HepG2 (cell line): ENCODE measurements at places on chromosomes 6 and 20.

- no peak overlapping the region for H3K27ac ChIP-seq
- no peaks in the 10 kb centered on the region for H3K4me1 ChIP-seq
- no peaks in the 10 kb centered on the region for H3K36me3 ChIP-seq
- no peak for DNase-seq
- H3K27me3 ChIP-seq, result peaks cover 9% of the 10 kb centered on the region; the same call in 1 of the 2 replicates
Measured at GRCh38 chr20:61332016-61332975, 80.2 kb downstream of the CDH4 start.

DNA sequence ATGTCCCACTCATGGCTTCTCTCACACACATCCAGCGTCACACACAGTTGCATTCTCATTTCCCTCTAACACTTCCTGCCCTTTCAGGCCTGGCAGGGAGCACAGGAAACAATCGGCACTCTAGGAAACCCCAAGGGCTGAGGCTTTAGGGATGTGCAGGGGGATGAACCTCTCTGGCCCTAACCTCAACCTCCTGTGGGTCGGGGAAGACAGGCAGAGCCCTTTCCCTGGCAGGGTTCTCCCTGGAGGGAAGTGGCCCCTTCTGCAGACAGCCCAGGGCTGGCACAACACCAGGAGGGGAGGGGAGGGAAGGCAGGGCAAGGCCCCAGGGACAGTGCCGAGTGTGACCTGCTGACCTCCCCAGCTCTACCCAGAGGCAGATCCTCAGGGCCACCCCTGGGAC, 2.7 kb downstream of the TEAD3 start:
- H3K4me3 ChIP-seq, result no peak overlapping the region
- H3K36me3 ChIP-seq, result 0 out of 2 replicates have a peak, but pooled peaks cover 2% of the 10 kb centered on the region
- no peak overlapping the region for H3K27ac ChIP-seq
- DNase-seq, result no peak
- H3K27me3 ChIP-seq, result no peaks in the 10 kb centered on the region; the same call in 1 of the 2 replicates

GRCh38 chr6:49550492-49551077, at the start of gene C6orf141:
Gene C6orf141, plus strand, starts transcription at chr6:49550668. Its CDS starts 125 bp downstream, at chr6:49550793.
- H3K36me3 ChIP-seq, result no peaks in the 10 kb centered on the region
- 0 out of 2 replicates have a peak within 1 kb of the TSS, but pooled peaks have one; percentile 17 for H3K4me3 ChIP-seq
- no peak within 1 kb of the TSS for H3K27ac ChIP-seq
- H3K27me3 ChIP-seq, result peaks cover 22% of the 10 kb centered on the region

DNA sequence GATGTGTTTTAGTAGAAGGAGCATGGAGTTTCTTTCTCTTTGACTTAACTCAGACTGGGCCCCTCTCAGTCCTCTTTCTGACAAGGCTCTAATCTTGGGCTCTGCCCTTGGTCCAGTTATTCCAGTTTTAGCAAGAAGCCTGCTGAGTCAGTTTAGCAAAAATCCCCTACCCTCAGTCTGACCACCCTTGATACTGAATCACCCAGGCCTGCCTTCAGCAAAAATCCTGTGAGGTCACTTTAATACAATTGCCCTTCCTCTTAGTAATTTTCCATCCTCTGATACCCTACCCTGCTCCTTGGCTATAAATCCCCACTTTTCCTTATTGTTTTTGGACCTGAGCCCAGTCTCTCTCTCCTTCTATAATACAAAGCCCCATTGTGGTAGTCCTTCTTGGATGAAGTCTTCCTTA, 326.7 kb upstream of the NOX3 start:
- H3K36me3 ChIP-seq, result no peaks in the 10 kb centered on the region
- no peak for DNase-seq
- H3K4me1 ChIP-seq, result no peaks in the 10 kb centered on the region
- H3K4me3 ChIP-seq, result no peak overlapping the region
- H3K27me3 ChIP-seq, result no peaks in the 10 kb centered on the region

DNA sequence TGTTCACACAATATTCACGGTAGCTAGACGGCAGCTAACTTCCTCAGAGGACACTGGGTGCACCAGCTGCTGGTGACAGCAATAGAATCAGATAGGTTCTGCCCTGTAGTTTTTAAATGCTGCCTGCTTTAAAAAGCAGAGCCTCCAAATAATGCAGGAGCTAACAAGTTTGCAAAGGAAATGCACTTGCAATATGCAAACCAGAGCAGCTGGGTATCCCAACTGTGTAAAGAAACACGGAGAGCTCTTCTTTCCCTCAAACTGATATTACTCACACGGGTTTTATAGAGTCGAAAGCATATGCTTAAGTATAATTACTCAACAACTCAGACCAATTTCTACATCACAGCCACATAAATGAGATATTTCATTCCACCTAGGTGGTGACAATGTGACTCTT, 432.7 kb downstream of the TFAP2A start:
- H3K4me1 ChIP-seq, result no peaks in the 10 kb centered on the region
- H3K4me3 ChIP-seq, result no peak overlapping the region
- no peak for DNase-seq

GRCh38 chr6:150072201-150072600, 3.3 kb upstream of the ULBP3 start:
- H3K4me3 ChIP-seq, result no peak overlapping the region
- peaks cover 23% of the 10 kb centered on the region for H3K27me3 ChIP-seq
- H3K27ac ChIP-seq, result no peak overlapping the region
- no peaks in the 10 kb centered on the region for H3K36me3 ChIP-seq

GRCh38 chr6:36133148-36133547, 2.8 kb downstream of the MAPK13 start:
- H3K4me1 ChIP-seq, result peaks cover 51% of the 10 kb centered on the region
- no peaks in the 10 kb centered on the region for H3K27me3 ChIP-seq
- H3K4me3 ChIP-seq, result no peak overlapping the region
- H3K36me3 ChIP-seq, result peaks cover 10% of the 10 kb centered on the region

- no peak overlapping the region for H3K27ac ChIP-seq
- no peaks in the 10 kb centered on the region for H3K27me3 ChIP-seq
- H3K4me1 ChIP-seq, result no peaks in the 10 kb centered on the region
Measured at GRCh38 chr20:12262747-12263146, 345.1 kb downstream of the BTBD3 start.

DNA sequence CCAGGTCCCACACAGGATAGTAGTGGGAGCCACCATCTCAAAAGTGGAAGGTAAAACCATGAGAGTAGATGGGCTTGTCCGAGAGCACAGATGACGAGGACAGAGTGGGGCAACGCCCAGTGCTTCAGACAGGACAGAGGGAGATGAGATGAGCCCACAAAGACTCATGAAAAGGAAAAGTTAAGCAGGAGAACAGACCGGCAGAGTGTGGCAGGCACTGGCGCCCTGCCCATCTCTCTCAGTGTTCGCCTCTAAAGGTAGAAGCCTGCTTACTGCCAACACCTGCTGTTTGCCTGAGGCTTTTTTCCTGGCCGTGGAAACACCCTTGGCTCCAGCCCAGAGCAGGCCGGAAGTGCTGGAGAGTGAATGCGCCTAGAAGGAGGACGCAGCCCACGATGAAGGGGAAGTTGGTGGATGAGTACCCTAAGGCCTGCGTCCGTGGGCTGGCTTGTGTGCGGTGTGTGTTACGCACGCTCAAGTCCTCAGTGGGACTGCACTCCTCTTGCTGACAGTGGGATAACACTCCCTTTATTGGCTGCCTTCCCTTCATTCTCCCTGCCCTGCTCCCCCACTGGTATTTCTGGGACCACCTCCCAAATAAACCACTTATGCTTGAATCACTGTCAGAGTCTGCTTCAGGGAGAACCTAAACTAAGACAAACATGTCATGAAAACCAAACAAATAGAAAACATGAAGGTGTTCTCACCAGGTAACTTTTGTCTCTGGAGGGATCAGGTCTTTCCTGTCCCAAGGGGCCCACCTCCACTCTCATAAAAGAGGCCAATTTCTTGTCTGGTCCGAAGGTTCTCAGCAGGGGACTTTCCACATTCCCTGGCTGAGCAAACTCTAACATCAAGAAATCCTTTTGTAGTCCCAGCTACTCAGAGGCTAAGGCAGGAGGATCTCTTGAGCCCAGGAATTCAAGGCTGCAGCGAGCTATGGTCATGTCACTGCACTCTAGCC, 9.1 kb upstream of the FOXP4 start:
- peaks cover 30% of the 10 kb centered on the region for H3K4me1 ChIP-seq
- no peak overlapping the region for H3K4me3 ChIP-seq
- H3K27ac ChIP-seq, result no peak overlapping the region

GRCh38 chr20:60629206-60629605, 622.9 kb upstream of the CDH4 start:
- H3K4me3 ChIP-seq, result no peak overlapping the region
- DNase-seq, result no peak
- no peaks in the 10 kb centered on the region for H3K36me3 ChIP-seq
- no peaks in the 10 kb centered on the region for H3K27me3 ChIP-seq

GRCh38 chr6:131063028-131063763, at the start of gene EPB41L2:
Gene EPB41L2, minus strand, starts transcription at chr6:131063245. Its CDS starts 106,760 bp downstream, at chr6:130956485.
- peak; percentile 91 for DNase-seq
- peak within 1 kb of the TSS; percentile 86 for H3K4me3 ChIP-seq
- no peaks in the 10 kb centered on the region for H3K36me3 ChIP-seq
- peaks cover 57% of the 10 kb centered on the region for H3K4me1 ChIP-seq

GRCh38 chr6:166166314-166167257, 1.1 kb downstream of the TBXT start:
- no peak overlapping the region for H3K4me3 ChIP-seq
- H3K27ac ChIP-seq, result no peak overlapping the region
- H3K36me3 ChIP-seq, result no peaks in the 10 kb centered on the region

- no peak for DNase-seq
- H3K27me3 ChIP-seq, result peaks cover 10% of the 10 kb centered on the region; the same call in 1 of the 3 replicates
- no peak overlapping the region for H3K4me3 ChIP-seq
- no peak overlapping the region for H3K27ac ChIP-seq
Measured at GRCh38 chr6:10970731-10971130, 73.4 kb downstream of the ELOVL2 start.

DNA sequence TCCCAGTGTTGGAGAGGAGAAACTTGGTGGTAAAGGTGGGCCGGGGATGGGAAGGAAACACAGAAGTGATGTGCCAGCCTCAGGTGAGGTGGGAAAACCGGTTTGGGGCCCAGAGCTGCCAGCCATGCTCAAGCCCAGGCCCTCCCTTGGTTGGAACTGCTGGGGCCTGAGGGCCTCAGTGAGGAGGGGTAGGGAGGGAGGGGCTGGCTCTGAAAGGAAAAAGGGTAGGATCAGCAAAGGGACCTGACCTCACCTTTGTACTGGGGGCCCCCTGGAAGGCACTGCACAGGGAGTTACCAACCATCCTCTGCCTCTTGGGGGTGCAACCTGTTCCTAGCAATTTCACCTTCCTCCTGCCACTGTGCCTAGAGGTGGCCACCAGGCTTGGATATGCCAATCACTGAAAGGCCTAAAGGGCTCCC, 1.8 kb upstream of the SPEF1 start:
- peaks cover 76% of the 10 kb centered on the region for H3K4me1 ChIP-seq
- no peak overlapping the region for H3K4me3 ChIP-seq
- H3K27me3 ChIP-seq, result peaks cover 2% of the 10 kb centered on the region
- no peak for DNase-seq

- H3K27ac ChIP-seq, result no peak overlapping the region
- H3K36me3 ChIP-seq, result no peaks in the 10 kb centered on the region
- peaks cover 21% of the 10 kb centered on the region for H3K4me1 ChIP-seq
- no peak overlapping the region for H3K4me3 ChIP-seq
- DNase-seq, result no peak
Measured at GRCh38 chr20:62229667-62230066, 8.7 kb upstream of the OSBPL2 start.

DNA sequence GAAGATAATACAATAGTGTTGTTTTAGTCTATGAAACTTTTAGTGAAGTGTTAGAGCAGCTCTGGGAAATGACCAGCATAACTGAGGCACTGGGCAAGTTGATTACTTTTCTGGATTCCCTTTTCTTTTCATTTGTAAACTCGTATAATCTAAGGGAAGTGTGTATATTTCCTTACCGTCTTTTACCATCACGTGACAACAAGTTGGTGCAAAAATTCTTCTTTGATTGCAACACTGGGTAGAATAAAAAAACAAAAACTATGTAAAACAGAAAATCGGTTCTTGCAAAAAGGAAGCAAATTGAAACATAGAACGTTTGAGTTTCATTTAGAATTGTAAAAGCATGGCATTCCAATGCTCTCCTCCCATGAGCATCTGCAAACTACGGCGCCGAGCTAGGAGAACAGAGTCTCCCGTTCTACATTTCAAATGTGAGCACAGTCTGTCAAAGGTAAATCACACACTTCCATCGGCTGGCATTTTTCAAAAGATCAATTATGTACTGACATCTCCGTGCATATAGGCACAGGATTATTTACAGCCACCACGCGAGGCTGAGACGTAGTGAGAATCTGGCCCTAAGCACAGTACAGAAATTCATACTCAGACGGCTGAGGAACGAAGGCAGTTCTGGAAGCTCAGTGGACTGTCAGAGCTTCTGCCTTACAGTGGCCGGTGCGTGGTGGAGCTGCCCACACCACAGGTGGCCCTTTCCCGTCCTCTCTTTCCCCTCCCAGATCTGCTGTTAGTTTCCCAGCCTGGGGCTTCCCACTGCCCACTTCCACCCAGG, 314.0 kb downstream of the BMP7 start:
- H3K4me3 ChIP-seq, result no peak overlapping the region
- H3K4me1 ChIP-seq, result no peaks in the 10 kb centered on the region
- H3K36me3 ChIP-seq, result no peaks in the 10 kb centered on the region
- no peak overlapping the region for H3K27ac ChIP-seq
- no peak for DNase-seq

DNA sequence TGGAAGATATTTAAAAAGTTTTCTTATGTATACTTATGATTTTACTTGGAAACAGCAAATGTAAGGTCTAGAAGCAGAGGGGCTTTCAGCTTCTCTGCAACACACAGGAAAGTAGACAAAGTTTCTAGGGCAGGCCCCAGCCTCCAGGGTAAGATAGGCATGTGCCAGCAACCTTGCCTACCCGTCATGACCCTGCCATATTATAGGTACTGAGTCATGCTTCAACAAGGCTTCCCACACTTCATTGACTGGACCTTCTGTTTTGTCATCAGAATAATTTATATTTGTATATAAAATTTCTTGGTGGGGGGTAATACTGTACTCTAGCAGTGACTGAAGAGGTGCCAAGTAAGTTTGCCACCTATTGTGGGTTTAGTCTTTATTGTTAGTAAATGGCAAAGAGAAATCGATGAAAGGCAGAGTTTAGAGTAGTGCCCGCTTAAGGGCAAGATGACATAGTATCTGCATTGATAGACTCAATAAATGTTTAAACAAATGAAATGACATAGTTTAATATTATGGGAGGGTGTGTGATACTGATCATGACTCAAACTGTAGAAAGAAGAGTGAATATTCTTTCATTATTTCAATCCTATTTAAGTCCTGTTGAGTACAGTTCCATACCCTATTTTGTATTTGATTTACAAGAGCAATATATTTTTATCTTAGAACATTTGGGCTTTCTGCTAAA, 95.6 kb downstream of the JARID2 start:
- DNase-seq, result no peak
- H3K27me3 ChIP-seq, result no peaks in the 10 kb centered on the region
- H3K36me3 ChIP-seq, result no peaks in the 10 kb centered on the region
- H3K4me3 ChIP-seq, result no peak overlapping the region
- no peaks in the 10 kb centered on the region for H3K4me1 ChIP-seq

- no peaks in the 10 kb centered on the region for H3K36me3 ChIP-seq
- no peaks in the 10 kb centered on the region for H3K4me1 ChIP-seq
- H3K4me3 ChIP-seq, result no peak overlapping the region
- no peak overlapping the region for H3K27ac ChIP-seq
- no peak for DNase-seq
Measured at GRCh38 chr6:31308845-31309175, 36.9 kb upstream of the HLA-C start.
